GDM1 (cell line): ENCODE measurements at places on chromosomes 16 and 17.

DNA sequence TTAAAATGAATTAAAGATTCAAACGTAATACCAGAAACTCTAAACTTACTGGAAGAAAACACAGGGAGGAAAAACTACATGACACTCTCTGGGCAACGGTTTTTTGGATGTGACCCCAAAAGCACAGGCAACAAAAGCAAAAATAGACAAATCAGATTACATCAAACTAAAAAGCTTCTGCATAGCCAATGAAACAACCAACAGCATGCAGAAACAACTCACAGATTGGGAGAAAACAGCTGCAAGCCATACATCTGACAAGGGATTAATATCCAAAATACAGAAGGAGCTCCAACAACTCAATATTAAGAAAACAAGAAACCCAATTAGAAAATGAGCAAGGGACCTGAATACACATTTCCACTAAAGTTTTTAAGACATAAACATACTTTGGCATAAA is 69.2 kb upstream of the ALOX12 start:
- no peak for DNase-seq

DNA sequence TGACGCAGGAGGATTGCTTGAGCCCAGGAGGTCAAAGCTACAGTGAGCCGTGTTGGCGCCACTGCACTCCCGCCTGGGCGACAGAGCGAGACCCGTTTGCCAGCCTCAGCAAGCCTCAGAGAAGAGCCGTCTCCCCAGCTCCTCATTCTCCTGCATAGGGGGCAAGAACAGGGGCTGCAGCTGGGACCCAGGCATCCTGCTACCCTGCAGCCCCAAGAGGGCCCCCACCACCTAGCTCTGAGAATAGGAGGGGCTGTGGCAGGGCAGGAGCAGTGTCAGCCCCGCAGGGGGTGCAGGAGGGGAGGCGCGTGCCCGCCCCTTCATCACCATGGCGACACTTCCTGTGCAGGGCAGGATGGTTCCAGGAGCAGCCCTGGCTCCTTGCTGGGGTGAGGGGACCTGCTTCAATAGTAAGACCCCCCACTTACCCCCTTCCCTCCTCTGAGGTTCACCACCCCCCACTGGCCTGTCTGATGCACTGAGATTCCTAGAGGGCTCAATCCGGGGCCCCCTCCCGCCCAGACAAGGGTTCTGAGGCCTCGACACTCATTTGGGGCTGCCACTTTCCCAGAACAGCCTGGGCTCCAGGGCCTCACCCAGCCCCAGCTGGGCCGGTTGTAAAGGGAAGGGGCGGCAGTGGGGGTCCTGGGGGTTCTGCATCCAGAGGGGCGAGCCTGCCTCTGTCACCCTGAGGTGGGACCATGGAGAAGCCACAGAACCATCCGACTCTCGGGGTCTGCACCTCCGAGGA is 20.2 kb downstream of the VASN start:
- no peak for DNase-seq

- DNase-seq, result no peak
Observed at GRCh38 chr16:13231365-13231764, 330.0 kb downstream of the SHISA9 start.

GRCh38 chr16:89711601-89712273 is 9.0 kb downstream of the VPS9D1 start:
- peak; percentile 59 for DNase-seq

DNA sequence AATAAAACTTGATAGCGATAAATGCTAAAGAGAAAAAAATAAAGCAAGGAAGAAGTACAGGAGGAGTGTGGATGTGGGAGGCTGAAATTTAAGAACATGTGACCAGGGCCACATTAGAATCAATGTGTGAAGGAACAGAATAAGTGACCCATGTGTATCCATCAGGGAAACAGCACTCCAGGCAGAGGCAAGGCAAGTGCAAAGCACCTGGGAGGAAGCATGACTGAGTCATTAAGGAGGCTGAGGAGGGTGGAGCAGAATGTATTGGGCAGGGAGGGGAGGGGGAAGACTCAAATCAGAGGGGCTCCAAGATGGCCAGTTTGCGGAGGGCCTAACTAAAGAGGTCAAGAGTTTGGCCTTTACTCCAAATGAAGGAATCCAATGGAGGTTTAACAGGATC is 8.0 kb downstream of the CDR2 start:
- no peak for DNase-seq

DNA sequence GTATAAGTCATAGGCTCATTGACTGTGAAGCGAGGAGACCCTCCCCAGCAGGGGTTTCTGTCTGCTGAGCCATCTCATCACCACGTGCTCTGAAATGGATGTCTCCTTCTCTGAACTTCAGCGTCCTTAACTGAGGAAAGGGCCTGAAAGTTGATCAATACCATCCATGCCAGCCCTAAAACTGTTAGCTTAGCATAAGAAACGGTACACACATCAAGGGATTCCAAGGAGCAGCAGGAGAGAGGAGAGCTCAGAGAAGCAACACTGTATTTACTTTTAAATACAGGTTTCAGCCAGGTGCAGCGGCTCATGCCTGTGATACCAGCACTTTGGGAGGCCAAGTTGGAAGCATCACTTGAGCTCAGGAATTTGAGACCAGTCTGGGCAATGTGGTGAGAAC is 248.9 kb upstream of the TNRC6C start:
- DNase-seq, result no peak

DNA sequence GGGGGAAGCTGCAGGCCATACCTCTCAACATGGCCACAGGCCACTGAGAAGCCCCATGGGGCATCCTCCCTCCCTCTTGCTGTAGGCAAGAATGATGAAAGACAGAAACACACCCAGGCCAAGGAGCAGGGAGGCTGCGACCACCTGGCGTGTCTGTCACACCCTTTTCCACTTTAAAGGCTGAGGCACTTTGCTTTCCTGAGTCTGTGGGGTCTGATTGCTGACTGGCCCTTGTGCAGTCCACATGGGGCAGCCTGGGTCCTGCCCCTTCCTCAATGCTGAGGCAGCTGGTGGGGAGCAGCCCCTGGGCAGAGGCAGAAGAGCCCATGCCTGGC is 8.7 kb downstream of the TMEM204 start:
- DNase-seq, result no peak

GRCh38 chr17:66002063-66002585 is 189.8 kb downstream of the CEP112 start:
- no peak for DNase-seq

DNA sequence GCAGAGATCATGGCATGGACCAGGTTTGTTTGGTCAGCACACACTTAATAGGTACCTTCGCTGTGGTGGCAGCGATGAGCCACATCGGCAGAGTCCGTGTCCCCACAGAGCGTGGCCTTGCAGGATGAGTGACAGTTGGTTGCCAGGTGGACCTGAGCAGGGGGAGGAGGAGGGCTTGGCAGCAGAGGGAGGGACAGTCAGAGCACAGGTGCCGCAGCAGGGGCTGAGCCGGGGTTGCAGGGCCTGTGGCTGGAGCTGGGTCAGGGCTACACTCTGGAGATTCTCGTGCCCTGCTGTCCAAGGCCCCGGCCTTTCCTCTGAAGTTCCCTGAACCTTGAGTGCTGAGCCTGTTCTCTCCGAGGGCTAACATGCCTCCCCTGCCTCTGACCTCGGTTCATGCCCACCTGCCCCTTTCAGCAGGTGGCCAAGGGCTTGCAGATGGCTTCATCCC is 24.8 kb downstream of the POLR3E start:
- no peak for DNase-seq

DNA sequence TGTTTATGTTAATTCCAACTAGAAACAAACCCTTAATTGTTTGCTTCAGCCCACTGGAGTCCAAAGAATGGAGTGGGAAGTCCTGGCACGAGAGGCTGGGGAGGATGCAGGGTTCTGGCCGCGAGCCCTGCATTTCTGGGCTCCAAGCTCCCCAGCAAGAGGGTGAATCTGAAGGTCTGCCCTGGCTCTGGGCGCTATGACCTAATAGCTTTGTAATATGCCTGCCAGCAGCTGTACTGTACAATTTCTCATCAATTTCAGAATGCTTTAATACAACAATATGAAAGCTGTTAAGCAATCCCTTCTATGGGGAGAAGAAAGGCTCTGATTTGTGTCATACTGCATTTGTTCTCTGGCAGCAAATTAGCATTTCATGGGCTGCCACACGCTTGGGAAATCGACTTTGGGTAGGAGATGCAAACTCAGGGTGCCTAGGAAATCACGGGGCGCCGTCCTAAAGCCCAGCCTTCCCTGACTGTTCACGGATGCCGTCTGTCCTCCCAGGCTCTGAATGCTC is 43.8 kb downstream of the NDEL1 start:
- DNase-seq, result no peak

GRCh38 chr17:31413874-31414549 is 22.5 kb downstream of the RAB11FIP4 start:
- no peak for DNase-seq

DNA sequence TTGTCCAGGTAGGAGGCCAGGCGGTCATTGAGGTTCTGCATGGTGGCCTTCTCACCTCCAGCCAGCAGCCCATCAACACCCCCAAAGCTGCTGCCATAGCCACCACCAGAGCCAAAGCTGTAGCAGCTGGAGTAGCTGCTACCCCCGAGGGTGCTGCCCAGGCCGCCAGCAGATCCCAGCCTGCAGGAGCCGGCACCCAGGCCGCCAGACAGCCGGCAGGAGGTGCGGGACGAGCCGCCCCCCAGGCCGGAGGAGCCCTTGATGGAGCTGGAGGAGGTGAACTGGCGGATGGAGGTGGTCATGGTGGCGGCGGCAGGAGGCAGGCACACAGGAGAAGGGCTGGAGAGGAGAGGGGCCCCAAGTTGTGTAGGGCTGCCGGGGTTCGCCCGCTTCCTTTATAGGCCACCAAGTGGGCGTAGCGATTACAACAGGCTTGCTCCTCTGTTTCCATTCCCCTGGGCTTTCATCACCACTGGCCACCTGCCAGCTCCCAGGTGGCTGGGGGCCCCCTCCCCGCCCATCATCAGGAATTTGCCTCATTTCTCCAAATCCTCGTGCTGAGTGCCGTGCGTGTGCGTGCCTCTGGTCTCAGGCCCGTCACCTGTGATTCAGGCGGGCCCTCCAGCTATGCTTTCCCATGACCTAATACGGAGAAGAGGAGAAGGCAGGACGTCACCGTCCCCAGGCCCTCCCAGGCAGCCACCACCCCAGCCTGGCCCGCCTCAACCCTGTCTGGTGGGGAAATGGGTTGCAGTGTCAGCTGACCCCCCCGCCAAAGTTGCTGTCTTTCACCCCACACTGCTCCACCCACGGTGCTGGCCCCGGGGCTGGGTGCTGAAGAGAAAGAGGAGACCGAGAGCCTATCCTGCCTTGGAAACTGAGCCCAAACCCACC is at the start of gene KRT17:
Gene KRT17 (minus strand): TSS at position 368 of the 894 bp plus-strand sequence. CDS start 66 bp downstream, at position 302.
- no peak for DNase-seq

DNA sequence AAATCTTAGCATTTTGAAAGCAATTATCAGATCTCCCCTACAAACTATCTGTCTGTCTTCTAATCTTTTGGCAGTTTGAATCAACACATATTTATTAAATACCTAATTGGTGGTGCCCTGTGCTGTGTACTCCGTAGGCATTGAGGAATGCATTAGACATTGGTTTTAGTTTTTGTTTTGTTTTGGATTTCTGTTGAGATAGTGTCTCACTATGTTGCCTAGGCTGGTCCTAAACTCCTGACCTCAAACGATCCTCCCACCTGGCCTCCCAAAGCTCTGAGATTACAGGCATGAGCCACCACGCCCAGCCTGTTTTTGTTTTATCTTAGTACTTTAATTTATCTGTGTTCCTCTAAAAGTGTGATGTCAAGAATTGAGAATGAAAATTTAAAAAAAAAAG is 124.8 kb upstream of the RBL2 start:
- DNase-seq, result no peak

GRCh38 chr17:28889996-28890395 is 7.5 kb downstream of the FLOT2 start:
- DNase-seq, result peak; percentile 12

- DNase-seq, result peak; percentile 68
Observed at GRCh38 chr17:42428141-42428944, 5.3 kb upstream of the CAVIN1 start.

DNA sequence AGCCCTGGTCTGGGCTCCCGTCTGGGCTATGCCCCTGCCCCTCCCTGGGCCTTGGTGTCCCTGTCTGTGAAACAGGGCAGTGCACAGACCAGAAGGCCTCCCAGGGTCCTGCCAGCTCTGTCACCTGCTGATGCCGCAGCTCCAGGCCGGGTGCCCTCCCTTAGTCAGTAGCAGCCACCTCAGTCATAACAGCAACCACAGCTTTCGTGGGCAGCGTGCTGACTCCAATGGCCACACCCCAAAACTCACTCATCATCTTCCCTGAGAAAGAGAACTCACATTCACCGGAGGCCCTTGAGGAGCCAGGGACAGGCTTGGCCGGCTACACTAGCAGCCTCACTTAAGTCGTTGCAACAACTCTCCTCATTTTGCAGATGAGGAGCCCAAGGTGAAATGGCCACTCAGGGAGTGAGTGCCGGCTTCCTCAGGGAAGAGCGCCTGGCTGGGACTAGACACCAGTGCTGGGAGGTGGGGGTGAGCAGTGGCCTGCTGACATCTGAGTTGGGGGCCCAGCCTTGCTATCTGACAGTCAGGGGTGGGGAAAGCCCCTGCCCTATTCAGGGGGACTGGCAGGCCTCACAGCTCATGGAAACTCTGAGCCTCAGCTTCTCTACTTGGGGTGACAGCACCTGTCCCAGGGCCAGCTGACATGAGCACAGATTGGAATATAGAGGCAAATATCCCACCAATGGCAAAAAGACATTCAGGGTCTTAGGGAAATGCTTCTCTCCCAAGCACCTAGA is 22.6 kb downstream of the SLC5A10 start:
- no peak for DNase-seq

- no peak for DNase-seq
Observed at GRCh38 chr16:81357711-81358260, 43.0 kb downstream of the GAN start.

DNA sequence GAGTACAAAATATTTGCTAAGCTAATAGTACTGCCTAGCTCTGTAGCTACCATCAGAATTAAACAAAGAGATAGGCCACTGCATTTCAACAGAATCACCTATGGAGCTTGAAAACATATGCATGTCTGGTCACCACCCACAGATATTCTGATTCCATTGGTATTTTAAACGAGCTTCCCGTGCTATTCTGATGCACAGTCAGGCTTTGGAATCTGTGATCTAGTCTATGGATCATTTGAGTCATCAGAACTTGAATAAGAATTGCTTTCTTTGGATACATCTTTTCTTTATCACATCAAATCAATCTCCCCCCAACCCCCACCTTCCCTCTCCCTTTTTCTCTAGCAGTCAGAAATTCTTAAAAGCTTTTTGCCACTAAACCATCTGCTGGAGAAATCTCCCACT is 124.7 kb downstream of the NPIPB5 start:
- no peak for DNase-seq

- DNase-seq, result no peak
Observed at GRCh38 chr17:21525464-21526130, 149.4 kb downstream of the KCNJ12 start.

- no peak for DNase-seq
Observed at GRCh38 chr17:68403122-68403521, 54.2 kb downstream of the WIPI1 start.
